ENCODE measurements at places on chromosomes 7 and 10.

GRCh38 chr7:149878523-149878921 is 4.8 kb downstream of the ATP6V0E2 start:
- no peak for DNase-seq

GRCh38 chr10:60535427-60535826 is 145.8 kb upstream of the ANK3 start:
- DNase-seq: no peak

GRCh38 chr10:68813559-68813958 is 13.8 kb upstream of the STOX1 start:
- DNase-seq: no peak

- no peak for DNase-seq
Measured at GRCh38 chr10:535051-535450, 154.4 kb downstream of the DIP2C start.

GRCh38 chr7:113188396-113188795 is 70.0 kb upstream of the SMIM30 start:
- DNase-seq: no peak

DNA sequence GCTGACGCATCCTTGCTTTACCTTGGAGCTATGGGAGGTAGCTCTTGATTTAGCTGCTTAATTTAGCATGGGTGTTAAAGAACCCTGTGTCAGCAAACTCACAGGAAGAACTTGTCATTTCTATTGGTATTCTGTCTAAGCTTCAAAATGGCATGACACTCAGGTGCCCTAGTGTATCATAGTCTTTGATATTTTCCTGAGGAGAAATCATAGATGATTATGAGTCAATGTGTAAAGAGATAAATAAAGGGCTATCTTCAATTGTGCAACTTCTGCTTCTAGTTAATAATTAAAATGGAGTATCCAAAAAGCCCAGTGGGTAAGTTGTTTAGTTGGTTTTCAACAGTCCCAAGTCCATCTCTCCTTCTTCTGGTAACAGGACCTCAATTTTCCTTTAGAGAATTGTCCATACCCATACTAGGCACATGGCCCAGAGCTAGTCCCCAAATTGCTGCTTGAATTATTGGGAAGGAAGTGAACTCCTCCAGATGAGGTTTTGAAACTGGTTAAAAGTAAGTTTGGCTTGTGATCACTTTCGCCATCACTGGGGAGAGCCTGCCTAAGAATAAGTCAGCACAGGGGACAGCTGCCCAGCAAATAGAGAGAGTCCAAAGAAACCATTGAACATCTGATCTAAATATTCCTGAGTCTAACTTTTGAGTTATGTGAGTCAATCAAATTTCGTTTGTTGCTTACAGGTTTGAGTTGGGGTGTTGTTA is 169.0 kb upstream of the PHYHIPL start:
- no peak for DNase-seq

DNA sequence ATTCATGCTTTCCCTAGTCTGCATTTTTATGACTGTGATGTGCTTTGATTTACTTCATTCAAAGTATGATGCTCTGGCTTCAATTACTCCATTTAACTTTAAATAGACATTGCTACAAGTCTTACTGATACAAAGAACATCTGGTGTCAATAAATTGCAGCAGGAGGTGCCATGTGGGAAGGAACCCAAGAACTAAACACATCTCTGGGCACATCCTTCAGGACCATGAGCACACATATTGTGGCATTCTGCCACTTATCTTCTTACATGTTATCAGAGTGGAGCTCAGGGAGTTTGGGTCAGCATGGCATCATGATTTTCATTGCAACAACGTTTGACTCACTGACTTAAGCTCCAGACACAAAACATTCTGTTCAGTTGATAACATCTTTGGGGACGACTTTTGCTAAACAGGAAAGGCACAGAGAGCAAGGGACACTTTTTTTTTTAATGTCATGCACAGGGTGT is 227.0 kb downstream of the DKK1 start:
- no peak for DNase-seq

DNA sequence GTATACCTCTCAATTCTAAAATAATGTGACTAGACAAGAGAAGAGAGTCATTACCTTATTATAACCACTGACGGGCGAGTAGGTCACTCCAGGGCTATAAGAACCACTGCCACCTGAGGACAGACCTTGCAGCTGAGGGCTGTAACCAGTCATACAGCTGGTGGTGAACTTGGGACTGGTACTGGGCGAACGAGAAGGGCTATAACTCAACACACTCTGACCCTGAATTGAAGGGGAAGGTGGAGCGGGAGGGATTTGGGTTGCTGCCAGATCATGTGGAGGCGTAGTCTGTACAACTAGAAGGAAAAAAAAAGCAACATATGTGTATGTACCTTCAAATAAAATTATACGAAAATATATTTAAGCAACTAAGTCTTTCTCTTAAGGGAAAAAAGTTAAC is 3.4 kb downstream of the TMEM209 start:
- no peak for DNase-seq

- DNase-seq: no peak
Measured at GRCh38 chr10:62031507-62031906, 130.0 kb downstream of the ARID5B start.

- no peak for DNase-seq
Measured at GRCh38 chr7:53539558-53539957, 504.1 kb downstream of the POM121L12 start.
